ENCODE measurements at places on chromosomes 16 and 17.
A peak's percentile ranks its signal among the peaks of the same experiment; 100 is the strongest.

DNA sequence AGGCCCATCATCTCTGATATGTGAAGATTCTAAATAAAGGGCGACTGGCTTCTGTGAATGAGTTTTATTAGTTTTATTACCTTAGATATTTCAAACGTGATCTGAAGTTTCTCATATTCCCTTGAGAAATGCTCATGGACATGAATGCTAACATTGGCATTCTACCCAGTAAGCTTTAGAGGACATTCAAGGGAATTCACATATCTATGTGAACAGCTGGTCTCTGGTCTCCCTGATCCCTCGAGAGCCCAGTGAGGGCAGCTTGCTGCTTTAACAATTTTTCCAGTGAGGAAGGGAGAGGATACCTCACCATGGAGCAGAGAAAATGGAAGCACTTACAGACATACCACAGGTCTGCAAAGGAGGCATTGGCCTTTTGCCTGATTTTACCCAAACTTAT is 312.7 kb downstream of the CA10 start:
- H3K4me3 ChIP-seq: no peak overlapping the region
- no peaks in the 10 kb centered on the region for H3K4me1 ChIP-seq
- H3K36me3 ChIP-seq: no peaks in the 10 kb centered on the region
- H3K27me3 ChIP-seq: peaks cover 3% of the 10 kb centered on the region

GRCh38 chr16:70686376-70687101 is 686 bp upstream of the MTSS2 start:
- no peaks in the 10 kb centered on the region for H3K4me1 ChIP-seq
- no peak for DNase-seq
- no peaks in the 10 kb centered on the region for H3K36me3 ChIP-seq

DNA sequence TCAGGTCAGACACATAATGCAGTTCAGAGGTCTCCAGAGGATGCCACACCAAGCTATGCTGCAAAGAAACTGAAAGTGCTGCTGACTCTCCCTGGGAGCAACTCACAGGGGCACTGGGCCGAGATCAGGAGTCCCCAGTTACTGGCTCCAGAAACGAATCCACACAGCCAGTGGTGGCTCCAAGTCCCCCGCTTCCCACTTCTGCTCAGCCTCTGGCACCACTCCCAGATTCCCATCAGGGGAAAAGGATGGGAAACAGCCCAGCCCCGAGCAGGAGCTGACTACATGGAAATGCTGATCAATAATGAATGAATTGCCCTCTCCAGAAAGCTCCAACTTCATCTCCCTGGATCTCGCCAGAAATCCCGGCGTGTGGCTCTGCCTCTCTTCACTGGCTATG is 62.3 kb upstream of the CDH5 start:
- peaks cover 2% of the 10 kb centered on the region for H3K27me3 ChIP-seq
- H3K4me3 ChIP-seq: no peak overlapping the region
- no peaks in the 10 kb centered on the region for H3K36me3 ChIP-seq
- no peak overlapping the region for H3K27ac ChIP-seq
- H3K4me1 ChIP-seq: peaks cover 8% of the 10 kb centered on the region
- DNase-seq: no peak

DNA sequence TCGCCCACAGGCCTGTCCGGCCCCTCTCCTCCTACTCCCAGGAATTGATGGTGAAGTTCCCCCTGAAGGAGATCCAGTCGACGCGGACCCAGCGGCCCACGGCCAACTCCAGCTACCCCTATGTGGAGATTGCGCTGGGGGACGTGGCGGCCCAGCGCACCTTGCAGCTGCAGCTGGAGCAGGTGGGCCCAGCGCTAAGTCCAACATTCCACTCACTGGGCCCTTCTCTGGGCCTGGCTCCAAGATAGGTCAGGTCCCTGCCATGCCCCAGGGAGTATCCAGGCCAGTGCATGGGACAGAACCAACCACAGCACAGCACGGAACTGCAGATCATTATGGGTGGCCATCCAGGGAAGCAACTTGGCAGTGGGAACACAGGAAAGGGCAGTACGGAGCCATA is 9.9 kb upstream of the ALKBH5 start:
- no peak overlapping the region for H3K4me3 ChIP-seq
- H3K27ac ChIP-seq: no peak overlapping the region
- H3K36me3 ChIP-seq: no peaks in the 10 kb centered on the region
- no peak for DNase-seq
- H3K27me3 ChIP-seq: no peaks in the 10 kb centered on the region
- no peaks in the 10 kb centered on the region for H3K4me1 ChIP-seq

- no peaks in the 10 kb centered on the region for H3K27me3 ChIP-seq
- no peaks in the 10 kb centered on the region for H3K4me1 ChIP-seq
- H3K27ac ChIP-seq: no peak overlapping the region
- H3K36me3 ChIP-seq: no peaks in the 10 kb centered on the region
- DNase-seq: no peak
These were observed 118.9 kb upstream of the IRX3 start for GRCh38 chr16:54405478-54405877.

DNA sequence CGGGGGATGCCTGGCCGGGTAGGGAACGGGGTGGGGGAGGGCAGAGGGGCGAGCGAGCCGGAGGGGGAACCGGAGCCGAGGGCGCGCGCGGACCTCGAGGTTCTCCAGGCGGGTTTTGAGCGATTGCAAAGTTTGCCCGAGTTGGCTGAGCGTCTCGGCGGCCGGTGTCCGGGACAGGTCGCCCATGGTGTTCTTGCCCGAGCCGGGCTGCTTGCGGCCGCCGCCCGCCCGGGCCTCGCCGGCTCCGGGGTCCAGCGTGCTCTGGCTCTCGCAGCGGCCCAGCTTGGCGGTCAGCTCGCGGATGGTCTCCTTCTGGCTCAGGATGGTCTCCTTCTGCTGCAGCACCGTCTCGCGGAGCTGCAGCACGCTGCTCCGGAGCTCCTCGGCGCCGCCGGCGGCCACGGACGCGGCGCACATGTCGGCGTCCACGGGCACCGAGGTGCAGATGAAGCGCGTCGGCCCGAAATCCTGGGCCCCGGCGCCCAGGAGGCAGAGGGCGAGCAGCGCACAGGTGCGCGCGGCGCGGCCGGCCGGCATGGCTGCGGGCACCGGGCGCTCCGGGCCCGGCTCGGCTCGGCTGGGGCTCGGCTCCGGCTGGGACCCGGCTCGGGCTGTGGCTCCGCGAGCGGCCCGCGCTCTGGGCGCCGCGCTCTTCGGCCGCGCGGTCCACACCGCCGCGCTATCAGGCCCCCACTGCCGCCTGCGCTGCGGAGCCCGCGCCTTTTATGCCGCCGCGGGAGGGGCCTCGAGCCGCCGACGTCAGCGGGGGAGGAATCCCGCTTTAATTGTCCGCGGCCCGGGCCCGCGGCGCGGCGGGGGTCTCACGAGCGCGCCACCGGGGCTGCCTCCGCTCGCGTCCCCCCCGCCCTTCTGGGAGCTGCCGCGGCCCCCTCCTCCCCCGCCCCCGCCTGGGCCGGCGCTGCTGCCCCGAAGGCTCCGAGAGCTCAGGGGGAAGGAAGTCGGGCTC is at the start of gene NPTX1:
NPTX1 (minus strand) TSS at position 698 of the 967 bp plus-strand sequence; CDS start at position 537, 161 bp downstream.
- peaks cover 41% of the 10 kb centered on the region for H3K27me3 ChIP-seq
- DNase-seq: no peak
- H3K4me1 ChIP-seq: peaks cover 18% of the 10 kb centered on the region
- H3K36me3 ChIP-seq: peaks cover 14% of the 10 kb centered on the region
- H3K27ac ChIP-seq: peak within 1 kb of the TSS; percentile 55
- H3K4me3 ChIP-seq: peak within 1 kb of the TSS; percentile 80

DNA sequence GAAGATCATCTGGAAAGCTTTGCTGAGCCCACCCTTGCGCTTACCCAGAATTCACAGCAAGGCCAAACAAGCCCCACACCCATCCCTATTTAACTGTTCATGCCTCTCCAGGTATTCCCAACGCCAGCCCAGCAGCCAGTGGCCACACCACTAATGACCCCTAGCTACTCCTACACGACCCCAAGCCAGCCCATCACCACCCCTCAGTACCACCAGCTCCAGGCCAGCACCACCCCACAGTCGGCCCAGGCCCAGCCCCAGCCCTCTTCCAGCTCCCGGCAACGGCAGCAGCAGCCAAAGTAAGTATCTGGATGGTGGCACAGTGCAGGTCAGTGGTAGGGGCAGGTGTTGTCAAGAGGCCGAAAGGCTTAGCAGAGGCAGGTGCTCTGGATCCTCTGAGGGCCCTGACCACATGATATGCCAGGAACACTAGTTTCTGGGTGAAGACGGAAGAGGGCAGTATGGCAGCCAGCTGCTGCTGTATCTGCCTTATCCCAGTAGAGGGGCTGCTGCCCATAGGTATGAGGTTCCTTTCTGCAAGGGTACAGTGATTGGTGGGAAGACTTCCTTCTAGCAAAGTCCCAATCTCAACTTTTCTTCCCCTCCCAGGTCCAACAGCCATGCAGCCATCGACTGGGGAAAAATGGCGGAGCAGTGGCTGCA is 10.7 kb downstream of the PROCA1 start:
- H3K27ac ChIP-seq: no peak overlapping the region
- DNase-seq: no peak

DNA sequence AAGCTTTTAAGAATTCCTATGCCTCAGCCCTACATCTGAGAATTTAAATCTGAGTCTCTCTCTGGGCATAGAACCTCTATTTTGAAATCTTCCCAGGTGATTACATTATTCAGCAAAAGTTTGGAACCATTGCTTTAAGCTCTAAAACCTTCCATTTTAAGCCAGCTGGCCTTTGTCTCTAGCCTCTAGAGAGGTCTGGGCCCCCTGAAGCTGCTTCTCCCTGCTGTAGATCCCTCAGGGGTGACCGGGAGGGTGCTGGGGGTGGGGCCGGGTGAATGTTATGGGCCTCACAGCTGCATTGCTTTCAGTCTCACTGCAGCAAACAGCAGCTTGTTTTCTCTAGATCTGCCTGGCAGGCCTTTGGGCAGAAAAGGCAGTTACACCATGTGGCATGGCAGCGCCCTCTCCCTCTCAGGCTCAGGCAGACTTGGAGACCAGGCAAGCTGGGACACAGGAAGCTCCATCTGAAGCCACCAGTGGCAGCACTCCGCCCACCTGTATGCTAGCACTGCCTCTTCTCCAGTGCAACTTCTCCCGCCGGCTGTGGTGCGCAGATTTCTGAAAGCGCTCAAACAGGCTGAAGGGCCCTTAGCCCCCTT is 66.3 kb downstream of the MPRIP start:
- no peaks in the 10 kb centered on the region for H3K27me3 ChIP-seq
- H3K4me3 ChIP-seq: no peak overlapping the region
- peaks cover 48% of the 10 kb centered on the region for H3K4me1 ChIP-seq
- no peak for DNase-seq

- DNase-seq: no peak
- H3K27me3 ChIP-seq: no peaks in the 10 kb centered on the region
- H3K4me1 ChIP-seq: no peaks in the 10 kb centered on the region
- H3K27ac ChIP-seq: no peak overlapping the region
- no peaks in the 10 kb centered on the region for H3K36me3 ChIP-seq
- no peak overlapping the region for H3K4me3 ChIP-seq
These were observed 96.2 kb downstream of the RTN4RL1 start for GRCh38 chr17:1928976-1929375.

GRCh38 chr17:38730526-38731379 is 612 bp downstream of the CISD3 start:
- DNase-seq: no peak
- peak overlapping the region; percentile 94 for H3K4me3 ChIP-seq
- H3K4me1 ChIP-seq: peaks cover 87% of the 10 kb centered on the region
- peak overlapping the region; percentile 97 for H3K27ac ChIP-seq
- peaks cover 23% of the 10 kb centered on the region for H3K36me3 ChIP-seq

GRCh38 chr16:73725156-73725555 is 571.5 kb upstream of the PSMD7 start:
- DNase-seq: no peak
- H3K27ac ChIP-seq: no peak overlapping the region
- H3K27me3 ChIP-seq: no peaks in the 10 kb centered on the region
- no peaks in the 10 kb centered on the region for H3K4me1 ChIP-seq
- no peak overlapping the region for H3K4me3 ChIP-seq
- no peaks in the 10 kb centered on the region for H3K36me3 ChIP-seq

GRCh38 chr17:75875182-75875939 is 3.0 kb downstream of the TRIM47 start:
- peaks cover 38% of the 10 kb centered on the region for H3K4me1 ChIP-seq
- DNase-seq: no peak
- H3K27ac ChIP-seq: peak overlapping the region; percentile 95

DNA sequence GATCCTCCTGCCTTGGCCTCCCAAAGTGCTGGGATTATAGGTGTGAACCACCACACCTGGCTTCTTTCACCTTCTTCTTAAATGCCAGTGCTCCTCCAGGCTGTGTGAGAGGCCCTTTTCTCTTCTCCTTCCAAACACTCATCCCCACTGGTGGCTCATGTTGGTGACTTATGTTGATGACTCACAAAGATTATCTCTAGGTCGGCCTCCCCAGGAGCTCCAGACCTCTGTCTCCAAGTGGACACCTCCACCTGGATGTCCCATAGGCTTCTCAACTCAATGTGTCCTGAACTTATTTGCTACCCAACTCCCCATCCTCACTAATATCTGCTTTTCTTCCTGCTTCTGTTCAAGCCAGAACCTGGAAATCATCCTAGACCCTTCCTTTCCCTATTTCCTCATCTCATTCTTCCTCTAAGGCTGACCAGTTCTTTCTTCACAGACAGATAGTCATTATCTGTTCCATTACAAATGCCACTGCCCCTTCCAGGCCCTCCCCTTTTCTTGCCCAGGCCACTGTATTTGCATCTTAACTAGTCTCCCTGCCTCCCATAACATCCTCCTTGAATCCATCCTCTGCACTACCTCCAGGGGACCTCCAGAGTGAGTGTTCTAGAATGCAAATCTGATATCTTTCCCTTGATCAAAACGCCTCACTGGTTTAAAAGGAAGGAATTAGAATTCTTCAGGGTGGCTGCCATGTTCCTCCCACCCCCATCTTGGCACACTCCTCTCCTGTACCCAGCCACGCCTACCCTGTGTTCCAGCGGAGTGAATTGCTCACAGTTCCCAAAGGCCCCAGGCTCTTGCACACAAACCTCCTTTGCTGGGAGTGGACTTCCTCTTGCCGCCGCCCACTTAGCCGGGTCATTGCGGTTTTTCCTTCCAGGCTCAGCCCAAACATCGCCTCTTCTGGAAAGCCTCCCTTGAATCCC is 34.8 kb upstream of the FBXO47 start:
- no peak for DNase-seq
- H3K27ac ChIP-seq: no peak overlapping the region
- H3K27me3 ChIP-seq: peaks cover 9% of the 10 kb centered on the region
- H3K4me1 ChIP-seq: peaks cover 21% of the 10 kb centered on the region
- no peak overlapping the region for H3K4me3 ChIP-seq
- peaks cover 2% of the 10 kb centered on the region for H3K36me3 ChIP-seq

GRCh38 chr17:5800646-5801045 is 216.3 kb upstream of the NLRP1 start:
- H3K4me3 ChIP-seq: no peak overlapping the region
- no peaks in the 10 kb centered on the region for H3K36me3 ChIP-seq
- H3K27ac ChIP-seq: no peak overlapping the region
- peaks cover 13% of the 10 kb centered on the region for H3K27me3 ChIP-seq
- no peaks in the 10 kb centered on the region for H3K4me1 ChIP-seq
